ENCODE measurements at places on chromosomes 2 and 18.

GRCh38 chr2:37833423-37833822, 91.7 kb upstream of the RMDN2 start:
- no peak for DNase-seq

DNA sequence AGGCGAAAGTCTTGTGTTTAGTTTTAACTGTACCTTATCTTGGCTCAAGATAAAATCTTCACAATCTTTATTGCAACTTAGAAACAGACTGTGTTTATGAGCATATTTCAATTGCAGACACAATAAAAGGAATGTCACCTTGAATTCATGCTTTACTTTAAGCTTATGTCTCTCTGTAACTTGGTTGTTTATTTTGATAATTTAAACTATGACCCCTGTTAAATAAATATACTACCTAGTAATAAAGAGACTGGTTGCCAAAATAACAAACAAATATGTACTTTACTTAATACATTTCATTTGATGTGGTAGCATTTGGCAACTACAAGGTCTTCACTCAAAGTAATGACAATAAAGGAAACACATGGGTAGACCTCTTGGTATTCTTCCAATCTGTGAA, 202.6 kb downstream of the KCNJ3 start:
- no peak for DNase-seq

- no peak for DNase-seq
Measured at GRCh38 chr2:88829607-88830463, 138.4 kb downstream of the RPIA start.

DNA sequence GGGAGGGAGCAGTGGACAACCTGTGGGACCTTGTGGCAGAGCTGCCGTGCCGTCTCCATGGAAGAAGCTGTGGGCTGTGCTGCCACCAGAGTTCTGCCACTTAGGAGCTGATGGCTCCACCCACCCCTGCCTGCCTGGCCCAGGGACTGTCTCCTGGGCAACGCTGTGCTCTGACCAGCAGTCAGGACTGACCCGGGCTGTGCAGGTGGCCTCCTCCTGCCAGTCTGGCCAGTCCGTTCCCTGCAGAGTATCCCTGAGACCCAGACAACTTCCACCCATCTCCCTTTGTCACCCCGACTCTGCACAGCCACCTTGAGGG, 12.8 kb downstream of the ASIC4 start:
- DNase-seq, result no peak

- DNase-seq, result no peak
Measured at GRCh38 chr18:41657189-41657588, 297.8 kb upstream of the PIK3C3 start.

DNA sequence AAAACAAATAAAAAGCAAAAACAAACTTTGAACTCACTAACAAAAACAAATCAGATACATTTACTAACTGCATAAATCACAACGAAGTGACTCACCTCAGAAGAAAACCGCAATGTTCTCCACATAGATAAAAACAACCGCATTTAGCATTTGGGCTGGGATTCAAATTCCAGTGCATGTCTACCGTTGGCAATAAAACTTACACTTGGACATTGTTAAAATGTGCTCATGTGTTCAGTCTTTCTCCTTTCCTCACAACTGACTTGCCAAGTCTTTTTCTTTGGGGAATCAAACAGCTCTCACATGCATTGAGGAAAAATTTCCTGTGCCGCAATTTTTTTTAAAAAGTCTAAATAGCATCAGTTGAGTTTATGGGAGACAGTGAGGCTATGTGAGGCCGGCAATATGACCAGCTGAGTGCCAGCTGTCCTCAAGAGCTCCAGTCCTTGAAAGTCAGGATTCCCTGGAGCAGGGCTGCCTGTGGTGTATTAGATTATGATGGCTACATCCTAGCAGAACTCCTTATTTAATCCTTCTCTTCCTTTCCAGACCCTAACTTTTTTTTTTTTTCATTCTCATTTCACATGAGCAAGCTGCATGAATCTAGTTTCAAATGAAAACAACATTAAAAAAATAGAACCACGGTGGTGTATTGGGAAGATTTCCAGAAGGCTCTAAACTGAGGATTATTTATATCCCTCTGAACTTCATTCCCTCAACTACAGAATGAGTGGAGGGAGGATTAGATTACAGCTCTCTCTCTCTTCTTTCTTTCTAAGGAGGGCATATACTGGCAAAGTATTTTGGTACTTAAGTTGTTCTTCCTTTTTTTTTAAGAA, 70.2 kb upstream of the MEIS1 start:
- DNase-seq, result no peak

- DNase-seq, result no peak
Measured at GRCh38 chr2:241771286-241772062, 5.1 kb upstream of the GAL3ST2 start.

DNA sequence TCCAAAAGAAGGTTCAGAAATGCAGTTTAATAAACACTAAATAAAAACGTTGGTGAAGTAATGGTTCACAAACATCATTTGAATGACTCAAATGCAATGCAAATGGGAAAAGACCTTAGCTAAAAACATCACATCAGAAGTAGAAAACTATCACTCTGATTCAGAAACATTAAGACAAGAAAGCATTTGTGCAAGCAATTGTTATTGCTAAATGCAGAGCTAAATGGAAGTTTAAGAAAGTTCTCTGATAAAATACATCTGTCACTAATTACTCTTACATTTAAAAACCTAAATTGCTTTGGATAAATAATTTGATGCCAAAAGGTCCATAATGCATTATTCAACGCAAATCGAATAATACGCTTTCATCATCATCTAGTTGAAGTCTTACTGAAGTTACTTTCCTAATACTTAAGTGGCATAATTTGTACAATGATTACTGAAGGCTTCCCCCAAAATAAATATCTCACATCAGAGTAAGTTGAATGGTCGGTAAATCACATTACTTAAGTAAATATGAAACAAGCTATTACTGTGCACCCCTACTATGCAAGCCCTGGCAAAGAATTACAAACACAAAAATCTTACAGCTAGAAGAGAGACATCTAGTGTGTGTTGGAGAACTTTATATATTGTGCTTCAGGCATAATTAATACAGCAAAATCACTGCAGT, 105.7 kb upstream of the KCTD1 start:
- no peak for DNase-seq

DNA sequence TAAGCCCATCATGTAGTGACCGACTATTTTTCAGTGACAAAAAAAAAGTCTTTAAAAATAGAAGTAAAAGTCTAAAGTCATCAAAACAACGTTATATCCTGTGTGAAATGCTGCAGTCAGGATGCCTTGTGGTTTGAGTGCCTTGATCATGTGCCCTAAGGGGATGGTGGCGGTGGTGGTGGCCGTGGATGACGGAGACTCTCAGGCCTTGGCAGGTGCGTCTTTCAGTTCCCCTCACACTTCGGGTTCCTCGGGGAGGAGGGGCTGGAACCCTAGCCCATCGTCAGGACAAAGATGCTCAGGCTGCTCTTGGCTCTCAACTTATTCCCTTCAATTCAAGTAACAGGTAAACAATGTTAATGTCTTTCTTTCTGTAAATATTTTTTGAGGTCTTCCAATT, at the start of gene CD28:
CD28 (plus strand) TSS at position 237 of the 400 bp plus-strand sequence; CDS start at position 295, 58 bp downstream.
- peak; percentile 74 for DNase-seq

DNA sequence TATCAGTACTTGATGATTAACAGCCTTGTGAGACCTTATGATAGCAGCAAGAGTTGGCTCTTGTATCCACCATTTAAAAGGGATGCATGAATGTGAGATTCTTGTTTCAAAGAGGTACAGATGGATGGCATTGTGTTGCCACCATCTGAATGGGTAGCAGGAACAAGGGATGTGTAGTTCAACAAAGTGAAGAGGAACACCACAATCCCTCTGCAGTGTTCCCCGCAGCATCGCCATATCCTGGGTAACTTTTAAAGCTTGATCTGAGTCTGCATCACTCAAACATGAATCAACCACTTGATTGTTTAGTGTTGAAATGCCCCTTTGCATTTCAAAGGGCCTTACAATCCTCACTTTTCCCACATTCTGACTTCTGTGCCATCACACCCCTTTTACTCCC, 106.7 kb downstream of the SS18 start:
- no peak for DNase-seq

GRCh38 chr2:216279459-216279858, 92.8 kb downstream of the MARCHF4 start:
- no peak for DNase-seq

GRCh38 chr2:161710131-161710915, 86.1 kb downstream of the SLC4A10 start:
- no peak for DNase-seq

GRCh38 chr2:120740375-120740764, 4.7 kb downstream of the GLI2 start:
- DNase-seq, result no peak

Data from central memory CD8-positive, alpha-beta T cell (primary cell).